ENCODE measurements at places on chromosomes 5 and 9. TPM values are rescaled to one million over a fixed set of nuclear protein-coding genes. Genes with fewer than 3 reads are reported as not detected.
A peak's percentile ranks its signal among the peaks of the same experiment; 100 is the strongest.

Gene FAM151B
- polyA plus RNA-seq: 5.0 TPM

Gene TRIO
- 109 TPM for polyA plus RNA-seq

- no peak for DNase-seq
These were observed 1.4 kb downstream of the FAM169A start for GRCh38 chr5:74864823-74865222.

DNA sequence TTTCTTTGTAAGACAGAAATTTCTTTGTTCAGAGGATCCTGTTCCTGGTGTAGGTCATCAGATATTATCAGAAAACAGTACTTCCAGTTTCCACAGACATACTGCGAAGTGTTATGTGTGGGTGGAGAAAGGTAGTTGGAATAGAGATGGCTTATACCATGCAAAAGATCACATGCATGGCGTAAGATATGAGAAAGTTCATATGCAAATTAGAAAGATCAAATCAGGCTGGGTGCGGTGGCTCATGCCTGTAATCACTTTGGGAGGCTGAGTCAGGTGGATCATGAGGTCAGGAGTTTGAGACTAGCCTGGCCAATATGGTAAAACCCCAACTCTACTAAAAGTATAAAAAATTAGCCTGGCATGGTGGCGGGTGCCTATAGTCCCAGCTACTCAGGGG is 65.2 kb upstream of the GLIS3 start:
- no peak for DNase-seq

Gene PCDHGB6
- polyA plus RNA-seq: 6.8 TPM

DNA sequence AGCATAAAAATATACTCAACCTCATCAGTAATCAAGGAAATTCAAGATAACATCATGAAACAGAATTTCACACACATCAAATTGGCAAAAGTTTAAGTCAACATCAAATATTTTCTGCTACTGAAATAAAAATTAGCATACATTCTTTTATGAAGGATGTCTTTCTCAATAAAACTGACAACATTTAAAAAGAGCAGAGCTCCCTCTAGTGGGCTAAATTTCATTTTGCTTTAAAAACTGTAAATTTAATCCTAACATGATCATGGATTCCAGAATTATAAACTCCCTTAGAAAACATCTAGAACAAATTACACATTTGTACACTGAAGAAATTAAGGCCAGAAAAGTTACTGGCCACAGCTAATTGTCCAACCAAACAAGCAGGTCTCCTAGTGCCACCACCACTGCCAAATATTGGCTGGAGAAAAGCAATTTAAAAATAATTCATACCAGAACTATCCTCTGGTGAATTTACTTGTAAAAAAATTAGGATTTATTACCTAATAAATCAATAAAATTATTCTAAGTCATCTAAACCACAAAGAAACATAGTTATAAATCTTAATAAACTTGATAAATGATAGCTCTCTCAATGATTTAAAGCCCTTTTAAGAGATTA is 31.2 kb downstream of the DEPDC1B start:
- DNase-seq: peak; percentile 33

- DNase-seq: no peak
These were observed 15.7 kb downstream of the SLC6A3 start for GRCh38 chr5:1429496-1429895.

DNA sequence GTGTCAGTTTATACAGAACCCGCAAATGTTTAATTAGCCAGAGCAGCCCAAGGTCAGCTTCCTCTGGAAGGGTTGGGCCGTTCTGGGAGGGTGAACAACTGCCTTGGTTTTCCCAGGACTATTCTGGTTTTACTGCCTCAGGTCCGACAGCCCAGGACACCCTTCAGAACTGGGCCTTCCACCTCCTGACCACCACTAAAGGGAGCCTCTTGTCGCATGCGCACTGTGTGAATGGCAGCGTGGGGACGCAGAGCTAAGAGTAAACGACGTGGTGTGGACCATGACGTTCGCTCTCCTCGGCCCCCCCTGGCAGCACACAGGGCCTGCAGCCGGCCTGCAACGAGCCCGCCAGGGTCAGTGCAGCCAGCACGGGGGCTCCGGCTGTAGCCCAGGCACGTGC is 214.9 kb downstream of the FANCC start:
- no peak for DNase-seq

Gene ISOC1
- polyA plus RNA-seq: 40.0 TPM

Gene PCDHA5
- polyA plus RNA-seq: 0.18 TPM

- no peak for DNase-seq
These were observed 192.7 kb downstream of the SMC2 start for GRCh38 chr9:104286799-104287198.

GRCh38 chr5:75375414-75375813 is 38.4 kb downstream of the HMGCR start:
- DNase-seq: no peak

Gene ROR2
- 20.5 TPM for polyA plus RNA-seq

GRCh38 chr5:102753889-102754766 is 977 bp upstream of the PAM start:
- peak; percentile 22 for DNase-seq

- no peak for DNase-seq
These were observed 169.1 kb downstream of the CSNK1G3 start for GRCh38 chr5:123681061-123681460.

DNA sequence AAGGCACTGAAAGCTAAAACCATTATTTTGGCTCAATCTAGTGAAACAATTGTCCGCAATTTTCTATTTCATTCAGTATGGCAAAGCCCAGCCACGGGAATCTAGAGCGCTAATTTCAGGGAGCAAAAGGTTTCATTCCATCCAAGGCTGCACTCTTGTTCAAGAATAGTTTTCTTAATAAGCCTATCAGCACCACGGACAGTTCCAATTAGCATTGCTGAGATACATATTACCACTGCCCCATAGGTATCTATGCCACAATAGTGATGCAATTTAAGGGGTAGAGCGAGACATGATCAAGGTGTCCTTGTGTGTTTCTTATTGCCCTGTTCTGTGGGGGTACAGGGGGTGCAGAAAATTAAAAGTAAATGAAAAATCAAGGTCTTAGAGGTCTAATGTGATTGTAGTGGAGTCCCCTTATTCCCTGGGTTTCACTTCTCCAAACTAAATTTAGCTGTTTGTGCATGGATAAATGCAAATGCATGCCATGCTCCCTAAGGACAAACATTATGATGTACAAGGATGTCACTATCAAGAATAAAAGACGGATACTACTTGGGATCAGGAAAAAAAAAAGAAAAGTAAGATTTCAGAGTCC is 45.5 kb downstream of the SPOCK1 start:
- DNase-seq: peak; percentile 76

Gene FCHO2
- polyA plus RNA-seq: 37.2 TPM

- DNase-seq: no peak
These were observed 10.0 kb upstream of the ADAMTSL1 start for GRCh38 chr9:18463991-18464390.

- DNase-seq: no peak
These were observed 76.5 kb downstream of the GLIS3 start for GRCh38 chr9:4223312-4223833.

Gene SGCD
- polyA plus RNA-seq: 6.7 TPM

- no peak for DNase-seq
These were observed 177.8 kb downstream of the TTLL11 start for GRCh38 chr9:121915304-121915625.

DNA sequence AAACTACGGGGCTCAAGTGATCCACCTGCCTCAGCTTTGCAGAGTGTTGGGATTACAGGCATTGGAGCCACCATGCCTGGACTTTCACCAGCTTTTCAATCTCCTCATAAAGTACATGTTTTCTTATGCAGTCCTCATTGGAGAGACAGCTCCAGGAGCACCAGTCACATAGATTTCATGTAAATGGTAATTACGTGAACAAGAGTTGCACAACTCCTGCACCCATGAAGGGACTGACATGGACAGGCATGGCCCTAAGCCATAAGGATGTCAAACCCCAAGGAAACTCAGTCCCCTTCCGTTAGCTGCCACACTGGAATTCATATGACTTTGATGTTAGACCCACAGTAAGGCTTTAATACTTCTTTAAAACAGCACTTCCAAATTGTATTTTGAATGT is 7.6 kb upstream of the ADGRV1 start:
- no peak for DNase-seq

- no peak for DNase-seq
These were observed 42.9 kb upstream of the ALDOB start for GRCh38 chr9:101478444-101478843.

Gene MRPL50
- polyA plus RNA-seq: 24.4 TPM

Gene NDUFS4
- 124 TPM for polyA plus RNA-seq

DNA sequence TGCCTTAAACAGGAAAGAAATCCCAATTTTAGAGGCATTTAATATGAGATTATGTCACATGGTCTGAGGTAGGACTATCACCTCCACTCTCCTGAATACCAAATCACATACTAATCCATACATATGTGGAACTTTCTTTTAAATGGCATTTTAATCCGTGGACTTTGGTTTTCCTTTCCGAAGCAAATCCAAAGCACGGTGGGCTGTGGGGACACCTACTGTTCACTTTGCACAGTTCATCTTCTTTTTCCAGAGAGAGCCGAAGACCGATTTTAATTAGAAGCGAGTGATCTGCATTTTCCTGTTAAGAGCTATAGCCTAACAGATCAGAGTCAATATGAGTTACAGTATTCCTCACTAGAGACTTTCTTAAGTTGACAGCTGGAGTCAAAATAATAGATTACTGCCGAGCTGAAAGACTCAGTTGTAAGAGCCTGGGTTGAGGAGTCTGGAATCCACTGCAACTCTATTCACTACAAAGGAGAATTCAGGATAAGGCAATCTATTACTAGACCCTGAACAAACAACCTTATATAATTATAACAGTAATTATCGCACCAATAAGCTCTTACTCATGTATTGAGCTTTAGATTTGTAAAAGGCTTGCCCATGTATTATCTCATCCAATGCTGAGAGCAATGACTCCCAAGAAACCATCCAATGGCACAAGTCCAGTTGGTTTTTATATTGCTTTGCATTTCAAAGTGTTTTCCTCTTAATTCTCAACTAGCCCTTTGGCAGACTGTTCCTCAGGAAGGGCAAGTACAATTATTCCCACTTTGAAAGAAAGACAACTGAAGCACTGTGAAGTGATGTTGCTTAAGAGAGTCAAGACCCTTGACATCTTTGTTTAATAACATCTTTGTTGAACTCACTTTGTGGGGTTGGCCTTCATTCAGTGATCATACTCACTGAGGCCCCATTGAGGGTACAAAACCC is 144.7 kb downstream of the TRPM6 start:
- DNase-seq: peak; percentile 38

GRCh38 chr9:121675381-121675780 is 23.9 kb downstream of the DAB2IP start:
- DNase-seq: no peak
